ENCODE measurements at places on chromosomes 3 and 15.

DNA sequence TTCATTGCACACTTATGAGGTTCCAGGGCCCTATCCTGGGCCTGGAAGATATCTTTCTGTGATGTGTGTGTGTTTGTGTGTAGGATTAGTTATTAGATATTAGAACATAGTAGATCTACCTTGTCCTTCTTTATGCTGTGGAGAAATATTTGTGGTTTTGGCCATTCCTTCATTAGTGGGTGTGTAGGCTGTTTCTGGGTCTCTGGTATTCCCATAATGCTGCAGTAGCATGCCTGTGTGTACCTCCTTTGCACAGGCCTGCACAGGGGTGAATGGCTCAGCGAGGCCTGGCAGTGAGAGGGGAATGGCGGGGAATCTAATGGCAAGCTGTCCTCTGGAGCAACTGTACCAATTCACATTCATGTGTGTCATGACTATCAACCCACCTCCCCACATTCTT lies 125.8 kb upstream of the MRPS22 start:
- DNase-seq, result no peak

- DNase-seq, result no peak
These were observed 34.3 kb downstream of the U2SURP start for GRCh38 chr3:143035466-143036211.

GRCh38 chr15:62607643-62608042 lies 434.9 kb upstream of the TPM1 start:
- DNase-seq, result no peak

DNA sequence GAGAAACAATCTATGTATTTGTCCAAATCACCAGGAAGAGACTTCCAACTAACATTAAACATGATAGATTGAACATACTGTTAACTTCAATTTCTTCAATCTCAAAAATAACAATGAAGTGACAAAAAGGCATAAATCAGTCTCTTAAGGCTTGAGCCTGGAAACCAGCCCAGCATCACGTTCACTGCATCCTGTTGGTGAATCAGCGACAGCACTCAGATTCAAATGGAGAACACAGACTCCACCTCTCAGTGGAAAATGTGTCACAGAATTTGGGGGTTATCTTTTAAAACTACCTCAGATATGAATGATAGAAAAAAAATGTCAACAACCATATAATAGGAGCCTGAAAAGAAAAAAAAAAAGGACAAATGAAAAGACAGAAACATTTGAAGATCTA lies 212.0 kb downstream of the MINAR1 start:
- no peak for DNase-seq

- no peak for DNase-seq
These were observed 5.9 kb upstream of the RBPMS2 start for GRCh38 chr15:64781299-64781698.

GRCh38 chr3:149657321-149657925 lies 402 bp downstream of the WWTR1 start:
- DNase-seq, result no peak

DNA sequence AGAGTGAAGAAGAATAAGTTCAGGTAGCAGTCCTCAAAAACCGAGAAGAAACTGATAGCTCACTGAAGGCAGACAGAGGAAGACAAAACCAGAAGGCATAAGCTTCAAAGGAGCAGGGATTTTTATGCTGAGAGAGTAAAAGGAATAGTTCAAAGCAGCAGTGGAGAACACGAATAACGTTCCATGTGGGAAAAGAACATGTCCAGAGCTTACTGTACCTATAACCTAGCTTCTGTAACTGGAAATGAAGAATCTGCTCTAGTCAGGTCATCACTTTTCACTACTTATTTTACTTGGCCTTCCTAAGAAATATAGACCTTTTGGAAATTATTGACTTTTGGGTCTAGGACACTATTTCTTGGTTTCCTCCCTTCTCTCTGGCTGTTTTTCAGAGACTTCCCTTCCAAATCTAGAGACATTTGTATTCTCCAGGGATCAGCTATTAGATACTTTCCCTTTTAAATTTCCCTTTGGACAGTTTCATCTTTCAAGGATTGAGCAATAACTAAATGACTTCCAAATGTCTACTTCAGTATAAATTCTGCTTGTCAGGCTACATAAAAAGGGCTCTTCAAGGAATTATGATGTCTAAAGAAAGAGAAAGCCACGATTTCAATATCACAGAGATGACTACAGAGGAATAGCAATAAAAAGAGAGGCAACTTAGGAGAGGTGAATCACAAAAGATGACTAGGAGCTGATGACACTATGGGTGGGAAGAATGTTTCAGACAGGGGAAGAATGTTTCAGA lies 46.7 kb downstream of the UBE3A start:
- DNase-seq, result no peak

- DNase-seq, result no peak
These were observed 31.3 kb downstream of the ACP3 start for GRCh38 chr3:132348531-132348930.

DNA sequence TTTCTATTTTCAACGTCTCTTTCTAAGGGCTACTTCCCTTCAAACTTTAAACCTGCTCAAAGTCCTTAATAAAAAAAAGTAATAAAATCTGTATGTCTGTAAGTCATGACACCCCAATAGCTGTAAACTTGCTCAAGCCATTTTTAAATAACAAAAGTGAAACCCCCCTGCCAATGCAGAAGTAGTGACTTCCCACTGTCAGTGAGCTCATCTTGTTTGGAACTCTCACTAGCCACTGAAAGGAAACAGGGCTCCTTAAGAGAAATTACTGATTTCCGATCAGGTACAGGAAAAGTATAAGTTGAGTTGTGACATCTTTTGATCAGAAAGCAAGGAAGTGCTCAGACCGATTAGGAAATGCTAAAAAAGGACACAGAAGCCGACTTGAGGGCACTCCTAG lies 27.6 kb upstream of the GPR171 start:
- no peak for DNase-seq
